ENCODE measurements at places on chromosomes 5 and 9.

- no peak for DNase-seq
Observed at GRCh38 chr9:89770531-89771174, 165.8 kb downstream of the GADD45G start.

DNA sequence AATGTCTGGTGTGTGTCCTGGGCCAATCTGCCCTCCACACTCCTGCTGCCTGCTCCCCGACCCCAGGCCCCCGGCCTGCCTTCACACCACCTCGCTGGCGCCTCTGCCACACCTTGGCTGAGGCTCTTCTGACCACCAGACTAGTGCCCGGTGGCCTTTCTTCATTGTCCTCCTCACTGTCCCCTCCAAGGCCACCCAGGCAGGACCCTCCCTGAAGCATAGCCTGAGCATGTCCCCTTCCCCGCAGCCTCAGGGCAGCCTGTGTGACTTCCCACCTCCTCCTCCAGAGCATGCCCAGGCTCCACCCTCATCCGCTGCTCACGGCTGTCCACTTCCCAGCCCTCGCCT lies 154.6 kb downstream of the OLFM1 start:
- no peak for DNase-seq

DNA sequence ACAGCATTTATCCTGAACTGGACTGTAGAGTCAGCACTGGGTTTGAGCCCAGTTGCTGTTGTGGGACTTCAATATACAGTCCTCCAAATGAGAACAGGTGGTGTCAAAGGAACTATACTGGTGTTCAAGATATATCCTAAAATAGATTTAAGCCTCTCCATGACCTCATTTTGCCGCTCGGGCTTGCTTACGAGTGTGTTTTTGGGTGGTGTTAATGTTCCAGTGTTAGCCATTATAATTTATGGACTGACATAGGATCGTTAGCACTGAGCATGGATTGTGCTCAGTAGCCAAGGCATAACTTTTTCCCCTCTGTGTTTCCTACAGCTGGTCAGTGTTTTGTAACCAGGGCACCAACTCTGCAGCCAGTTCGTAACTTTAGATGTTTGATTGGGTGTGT lies 306.6 kb downstream of the SPATA31D1 start:
- DNase-seq = no peak

DNA sequence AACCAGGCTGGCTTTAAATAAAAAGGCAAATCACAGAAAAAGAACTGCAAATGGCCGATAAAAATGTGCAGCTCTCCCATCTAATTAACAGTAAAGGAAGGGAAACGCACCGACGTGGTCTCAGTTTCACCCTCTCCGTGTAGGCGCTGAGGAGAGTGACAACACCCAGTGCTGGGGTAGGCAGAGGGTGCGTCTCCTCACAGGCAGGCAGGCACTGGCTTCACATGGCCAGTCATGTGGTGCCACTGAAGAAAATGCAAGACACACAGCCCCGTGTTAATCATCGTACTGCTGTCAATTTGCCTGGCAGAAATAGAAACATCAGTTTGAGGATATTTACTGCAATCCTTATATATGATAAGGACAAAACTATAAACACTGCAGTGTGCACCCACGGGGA lies 178.4 kb downstream of the FANCC start:
- no peak for DNase-seq

DNA sequence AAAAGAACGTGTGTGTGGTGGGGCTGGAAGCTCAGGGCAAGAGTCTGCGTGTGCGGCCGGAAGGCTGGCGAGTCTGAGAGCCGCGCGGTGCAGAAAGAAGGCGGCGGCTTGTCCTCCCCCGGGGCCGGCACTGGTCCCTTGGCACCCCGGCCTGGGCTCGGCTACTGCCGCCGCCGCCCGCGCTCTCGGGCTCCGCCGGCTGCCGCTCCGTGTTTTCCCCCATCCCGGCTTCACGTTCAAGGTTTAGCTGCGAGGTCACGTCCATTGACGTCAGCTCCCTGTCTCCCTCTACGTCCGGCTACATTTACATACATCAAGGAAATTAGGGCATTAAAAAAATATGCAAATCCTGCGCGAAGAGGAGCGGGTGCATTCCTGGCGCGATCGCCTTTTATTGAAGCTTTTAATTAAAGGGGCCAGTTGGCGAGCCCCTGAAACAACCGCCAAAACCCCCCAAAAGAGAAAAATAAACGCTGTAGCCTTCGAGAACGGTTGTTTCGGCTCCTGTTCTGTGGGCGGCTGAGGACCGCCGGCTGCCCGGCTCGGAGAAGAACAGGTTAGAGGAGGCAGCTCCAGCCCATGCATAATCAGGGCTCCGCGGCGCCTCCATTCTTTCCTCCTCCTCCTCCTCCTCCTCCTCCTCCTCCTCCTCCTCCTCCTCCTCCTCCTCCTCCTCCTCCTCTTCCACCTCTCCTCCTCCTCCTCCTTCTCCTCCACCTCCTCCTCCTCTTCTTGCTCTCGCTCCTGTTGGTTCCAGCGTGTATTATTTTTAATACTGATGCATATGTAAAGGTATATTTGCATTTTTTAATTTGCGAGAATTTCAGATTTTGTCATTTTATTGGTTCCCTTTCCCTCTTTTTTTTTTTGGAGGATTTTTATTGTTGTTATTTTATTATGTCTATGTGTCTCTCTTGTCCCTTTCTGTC lies 207.0 kb downstream of the MEF2C start:
- DNase-seq = peak; percentile 79

DNA sequence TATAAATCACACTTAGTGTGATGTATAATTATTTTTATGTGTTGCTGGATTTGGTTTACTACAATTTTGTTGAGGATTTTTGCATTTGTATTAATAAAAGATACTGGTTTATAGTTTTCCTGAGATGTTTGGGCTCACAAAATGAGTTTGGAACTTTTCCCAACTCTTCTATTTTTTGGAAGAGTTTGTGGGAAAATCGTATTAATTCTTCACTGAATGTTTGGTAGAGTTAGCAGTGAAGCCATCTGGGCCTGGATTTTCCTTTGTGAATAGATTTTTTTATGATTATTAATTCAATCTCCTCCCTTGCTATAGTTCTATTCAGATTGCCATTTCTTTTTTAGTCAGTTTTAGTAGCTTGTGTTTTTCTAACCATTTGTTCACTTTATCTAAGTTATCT lies 201.7 kb upstream of the NFIL3 start:
- DNase-seq = no peak

DNA sequence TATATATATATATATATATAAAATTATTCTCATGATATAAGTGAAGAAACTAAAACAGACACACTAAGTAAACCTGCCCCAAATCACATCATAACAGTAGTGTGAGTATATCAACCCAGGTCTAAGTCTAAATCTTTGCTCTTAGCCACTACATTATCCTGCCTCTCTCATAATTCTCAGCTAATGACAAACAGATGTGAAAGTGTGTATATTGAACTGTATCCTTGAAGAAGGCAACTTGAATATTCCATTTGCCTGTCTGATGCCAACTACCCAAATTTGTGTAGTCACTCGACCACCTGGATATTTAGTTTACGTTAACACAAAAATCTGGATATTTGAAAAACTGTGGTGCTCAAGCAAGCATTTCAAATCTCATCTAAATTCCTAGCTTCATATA lies 97.4 kb downstream of the PPP2R2B start:
- DNase-seq = no peak

DNA sequence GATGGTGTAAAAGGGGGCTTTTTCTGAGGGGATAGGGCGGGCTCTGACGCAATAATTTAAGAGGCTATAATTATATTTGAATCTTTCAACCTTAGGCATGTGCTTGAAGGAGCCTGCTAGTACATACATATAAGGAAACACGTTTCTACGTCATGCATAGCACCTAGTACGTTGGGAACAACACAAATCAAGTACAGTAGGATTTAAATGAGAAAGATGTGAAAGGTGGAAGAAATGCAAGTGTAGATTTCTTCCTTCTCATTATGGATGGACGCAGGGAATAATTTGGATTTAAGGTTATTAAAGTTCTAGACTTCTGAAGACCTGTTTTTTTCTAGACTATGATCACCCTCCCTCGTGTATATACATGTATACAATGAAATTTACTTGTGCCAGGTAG lies 927 bp upstream of the CDO1 start:
- DNase-seq = no peak

DNA sequence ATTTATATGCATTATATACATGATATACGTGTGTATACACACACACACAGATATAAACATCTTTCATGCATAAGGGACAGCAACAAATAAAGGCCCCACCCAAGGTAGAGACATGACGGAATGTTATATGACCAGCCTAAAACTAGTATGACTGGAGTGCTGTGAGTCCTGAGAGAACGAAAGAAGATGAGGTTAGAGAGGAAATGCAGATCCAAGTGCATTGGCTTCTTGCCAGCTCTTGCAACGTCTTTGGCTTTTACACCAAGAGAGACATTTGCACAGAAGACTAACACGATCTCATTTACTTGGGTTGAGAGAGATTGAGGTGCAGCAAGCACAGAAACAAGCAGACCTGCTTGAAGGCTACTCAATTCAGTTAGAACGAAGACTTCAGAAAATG lies 23.0 kb downstream of the CDH10 start:
- DNase-seq = no peak

GRCh38 chr9:72703574-72703973 lies 182.2 kb downstream of the TMC1 start:
- no peak for DNase-seq

GRCh38 chr9:27548055-27548741 lies 18.6 kb upstream of the MOB3B start:
- no peak for DNase-seq

GRCh38 chr5:117494188-117494587 lies 919.6 kb upstream of the SEMA6A start:
- DNase-seq = no peak

- no peak for DNase-seq
Observed at GRCh38 chr5:19859020-19859419, 129.0 kb downstream of the CDH18 start.

DNA sequence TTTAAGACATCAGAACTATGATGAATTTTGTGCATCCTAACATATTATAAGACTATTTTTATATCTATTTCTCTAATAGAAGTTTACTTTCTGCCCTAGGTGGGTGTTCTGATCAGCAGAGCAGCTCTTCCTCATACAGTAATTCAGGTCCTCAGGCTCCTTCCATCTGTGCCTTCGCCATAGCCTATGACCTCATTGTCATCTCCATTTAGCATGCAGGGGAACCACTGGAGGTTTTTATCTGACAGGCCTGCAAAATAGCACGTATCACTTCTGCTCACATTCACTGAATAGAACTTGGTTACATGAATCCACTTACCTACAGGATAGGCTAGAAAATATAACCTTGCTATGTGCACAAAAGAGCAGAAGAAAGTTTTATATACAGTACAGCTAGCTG lies 159.4 kb upstream of the CCNH start:
- no peak for DNase-seq

DNA sequence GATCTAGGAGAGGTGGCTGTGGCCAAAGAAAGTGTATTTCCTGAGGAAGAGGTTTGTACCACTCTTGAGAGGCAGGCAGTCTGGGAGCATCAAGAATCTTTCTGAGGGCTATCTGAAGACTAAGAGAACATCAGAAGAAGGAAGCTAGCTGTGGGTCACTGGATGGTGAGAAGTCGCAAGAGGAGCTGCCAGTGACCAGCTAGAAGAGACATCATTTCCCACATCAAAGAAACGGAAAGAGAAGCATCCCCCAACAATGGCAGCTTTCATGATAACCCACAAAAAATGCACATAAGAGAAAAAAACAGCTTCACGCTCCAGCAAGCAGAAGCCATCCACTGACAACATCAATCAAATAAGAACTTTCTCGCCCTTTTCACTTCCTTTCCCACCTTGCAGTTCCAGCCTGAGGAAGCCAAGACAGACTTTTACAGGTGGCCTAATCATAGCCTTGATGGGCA lies 25.0 kb upstream of the CEP78 start:
- DNase-seq = no peak

GRCh38 chr5:173796721-173797495 lies 91.2 kb upstream of the CPEB4 start:
- no peak for DNase-seq

DNA sequence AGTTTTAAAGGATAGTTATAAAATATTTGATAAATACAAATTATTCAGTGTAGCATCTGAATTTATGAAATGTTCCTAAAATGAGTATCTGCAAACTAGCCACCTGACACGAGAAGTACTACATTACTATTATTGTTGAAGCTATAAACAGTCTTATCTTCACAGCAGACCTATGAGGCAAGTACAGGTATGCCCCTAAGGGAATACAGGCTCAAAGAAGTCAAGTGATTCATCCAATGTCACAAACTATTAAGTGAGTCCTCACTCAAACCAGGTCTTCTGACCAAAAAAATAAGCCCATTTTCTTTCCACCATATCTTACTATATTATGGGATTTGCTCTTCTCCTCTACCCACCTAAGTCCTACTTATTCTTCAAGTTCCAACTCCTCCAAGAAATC lies 28.7 kb downstream of the STRBP start:
- no peak for DNase-seq

DNA sequence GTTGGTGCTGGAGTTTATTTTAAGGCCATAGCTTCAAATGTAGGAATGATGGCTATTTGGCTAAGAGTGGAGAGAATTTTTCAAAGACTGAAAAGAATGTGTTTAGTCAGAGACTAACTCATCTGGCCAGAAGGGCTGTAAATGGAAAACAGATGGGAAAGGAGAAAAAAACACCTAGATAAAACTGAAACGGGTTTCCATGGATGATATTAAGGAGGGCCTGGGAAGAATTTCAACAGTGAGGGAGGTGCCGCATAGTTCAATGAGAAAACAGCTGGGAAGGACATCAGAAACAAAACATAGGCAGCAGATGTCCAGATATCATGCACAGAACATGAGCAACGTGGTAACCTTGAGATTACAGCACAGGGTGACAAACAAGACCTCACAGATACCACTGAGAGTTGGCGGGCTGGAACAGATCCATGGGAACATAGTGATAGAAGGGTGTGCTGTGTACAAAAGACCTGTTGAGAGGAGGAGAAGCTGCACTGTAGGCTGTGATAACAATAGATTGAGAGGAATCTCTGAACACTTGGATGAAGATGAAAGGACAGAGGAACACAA lies 31.2 kb upstream of the RAD23B start:
- DNase-seq = no peak

DNA sequence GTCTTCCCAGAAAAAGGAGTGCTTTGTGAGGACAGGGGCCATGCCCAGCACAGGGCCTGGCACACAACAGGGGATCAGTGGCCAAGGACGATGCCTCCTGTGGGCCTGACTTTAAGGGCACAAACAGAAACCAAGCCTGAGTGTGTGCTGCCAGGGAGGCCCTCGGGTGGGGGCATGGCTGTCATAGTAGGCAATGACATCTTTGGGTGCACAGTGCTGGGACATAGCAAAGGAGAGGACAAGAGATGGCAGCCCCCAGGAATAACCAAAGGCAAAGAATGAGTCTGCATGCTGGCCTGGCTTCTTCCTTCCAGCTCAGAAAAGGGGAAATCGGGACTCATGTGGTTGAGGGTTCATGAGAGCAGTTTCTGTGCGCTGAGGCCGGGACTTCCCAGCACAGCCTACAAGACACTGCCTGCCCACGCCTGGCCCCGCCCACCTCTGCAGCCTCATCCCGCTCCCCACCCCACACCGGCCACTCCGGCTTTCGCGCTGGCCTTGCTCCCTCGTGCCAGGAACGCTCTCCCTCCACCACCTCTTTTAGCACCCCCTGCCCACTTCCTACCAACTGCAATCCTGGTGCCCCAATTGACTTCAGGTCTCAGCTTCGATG lies 13.8 kb upstream of the LHX2 start:
- DNase-seq = no peak

Measured in anterior cingulate cortex (tissue), 58 donors.